ENCODE measurements at places on chromosomes 3 and 15.

DNA sequence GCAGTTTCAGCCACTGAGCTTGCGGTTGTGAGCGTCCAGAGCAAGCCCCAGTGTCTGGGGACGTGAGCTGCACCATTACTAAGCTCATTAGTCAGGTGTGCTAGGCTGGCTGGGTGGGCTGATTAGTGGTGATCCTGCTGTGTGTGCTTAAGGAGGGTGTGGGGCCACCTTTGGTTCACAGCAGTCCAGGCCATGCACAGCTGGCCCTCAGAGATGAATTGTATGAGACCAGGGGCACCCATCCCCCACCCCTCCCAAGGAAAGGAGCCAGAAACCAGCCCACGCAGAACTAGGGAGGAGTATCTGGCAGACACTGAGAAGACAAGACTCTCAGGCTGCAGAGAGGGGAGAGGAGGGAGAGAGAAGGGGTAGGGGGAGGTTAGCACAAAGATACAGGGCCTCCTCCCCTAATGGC, 3.8 kb downstream of the TYRO3 start:
- no peak for DNase-seq

DNA sequence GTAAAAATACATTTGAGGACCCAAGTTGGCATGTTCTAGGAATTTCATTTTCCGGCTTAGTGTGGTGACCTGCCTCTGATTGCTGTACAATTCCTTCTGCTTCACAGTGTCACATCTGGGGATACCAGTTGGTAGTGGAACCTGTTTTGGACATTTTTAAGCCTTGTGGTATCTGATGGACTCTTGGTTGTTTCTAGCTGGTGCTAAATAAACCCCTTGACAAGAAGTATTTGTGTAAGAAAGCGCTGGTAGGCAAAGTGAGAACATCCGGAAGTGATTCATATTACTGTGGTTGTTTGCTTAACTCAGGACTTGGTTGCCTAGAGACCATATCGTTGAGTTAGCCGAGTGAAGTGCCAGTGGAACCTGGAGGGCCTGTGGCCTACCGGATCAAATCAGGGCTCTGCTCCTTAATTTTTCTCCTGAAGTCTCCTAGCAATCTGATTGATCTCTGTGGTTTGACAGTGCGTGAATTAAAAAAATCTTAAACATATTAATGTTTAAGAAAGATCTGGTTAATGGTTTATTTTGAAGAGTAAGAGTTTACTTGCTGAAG, 12.8 kb downstream of the IQGAP1 start:
- DNase-seq = peak; percentile 83

- DNase-seq = no peak
These were observed 831.7 kb downstream of the CADM2 start for GRCh38 chr3:85790445-85791030.

DNA sequence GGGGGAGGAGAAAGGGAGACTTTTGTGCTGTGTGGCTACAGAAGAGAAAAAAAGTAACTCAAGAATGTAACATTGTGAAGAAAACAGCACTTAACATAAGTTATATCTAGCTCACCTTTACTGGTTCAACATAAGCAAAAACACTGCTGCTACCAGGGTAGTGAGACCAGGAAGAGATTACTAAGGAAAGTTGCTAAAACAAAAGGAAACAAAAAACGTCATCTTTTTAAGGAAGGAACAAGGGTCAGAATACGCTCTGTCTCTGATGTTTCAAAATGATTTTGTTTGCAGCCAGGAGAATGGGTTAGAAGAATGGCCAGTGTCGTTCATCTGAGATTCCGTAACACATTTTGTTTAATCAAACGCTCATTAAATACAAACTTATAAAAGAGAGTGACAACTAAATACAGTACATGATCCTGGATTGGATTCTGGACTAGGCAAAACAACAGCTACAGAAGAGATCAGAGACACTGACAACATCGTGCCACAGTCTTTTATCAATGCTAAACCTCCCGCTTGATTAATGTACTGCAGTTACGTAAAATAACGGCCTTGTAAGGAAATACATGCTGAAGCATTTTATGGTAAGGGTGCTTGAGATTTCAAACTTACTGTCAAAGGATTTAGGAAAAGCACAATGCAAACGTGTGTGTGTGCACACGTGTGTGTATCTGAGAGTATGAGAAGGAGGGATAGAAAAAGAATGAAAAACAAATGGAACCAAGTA, 67.7 kb downstream of the FOXP1 start:
- DNase-seq = peak; percentile 69

DNA sequence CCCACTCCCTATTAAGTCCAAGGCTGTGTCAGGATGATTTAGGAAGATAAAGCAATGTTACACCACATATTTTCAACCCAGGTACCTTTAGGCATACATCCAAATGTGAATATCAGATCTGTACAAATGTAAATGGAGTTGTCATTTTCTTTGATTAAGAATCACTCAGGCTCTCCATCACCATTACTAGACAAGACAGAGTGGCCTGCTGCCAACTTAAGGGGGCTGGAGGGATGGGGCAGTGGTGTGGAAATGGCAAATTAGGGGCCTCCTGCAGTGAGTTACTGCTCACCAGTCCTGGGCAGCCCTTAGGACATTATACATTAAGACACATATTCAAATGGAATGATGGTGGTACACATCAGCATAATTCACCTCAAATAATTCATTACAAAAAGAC, 211.0 kb downstream of the TNIK start:
- no peak for DNase-seq

GRCh38 chr15:41970456-41970855, 1.9 kb downstream of the EHD4 start:
- DNase-seq = no peak

GRCh38 chr15:101062063-101062462, 142.9 kb downstream of the LRRK1 start:
- DNase-seq = no peak

DNA sequence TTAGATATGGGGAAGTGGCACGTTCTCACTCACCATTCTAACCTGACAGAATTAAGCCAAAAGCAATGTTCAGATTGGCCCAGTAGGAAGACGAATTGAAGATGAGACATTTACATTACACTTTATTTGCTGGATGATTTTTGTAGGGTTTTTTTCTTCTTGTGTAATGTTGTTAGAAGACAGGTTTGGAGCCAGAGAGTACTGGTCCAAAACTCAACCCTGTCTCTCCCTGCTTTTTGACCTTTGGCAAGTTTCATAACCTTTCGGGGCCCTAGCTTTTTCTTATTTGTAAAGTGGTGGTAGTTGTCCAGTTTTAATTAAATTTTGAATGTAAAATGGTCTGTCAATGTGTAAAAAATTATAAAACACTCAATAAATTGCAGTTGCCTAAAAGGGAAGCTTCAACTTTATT, 29.5 kb downstream of the PDE8A start:
- DNase-seq = no peak

GRCh38 chr15:89067751-89068150, 20.5 kb upstream of the ABHD2 start:
- DNase-seq = peak; percentile 47

GRCh38 chr3:184777566-184778356, 34.2 kb upstream of the VPS8 start:
- DNase-seq = peak; percentile 95

GRCh38 chr3:53156368-53156834, 4.6 kb upstream of the PRKCD start:
- no peak for DNase-seq

DNA sequence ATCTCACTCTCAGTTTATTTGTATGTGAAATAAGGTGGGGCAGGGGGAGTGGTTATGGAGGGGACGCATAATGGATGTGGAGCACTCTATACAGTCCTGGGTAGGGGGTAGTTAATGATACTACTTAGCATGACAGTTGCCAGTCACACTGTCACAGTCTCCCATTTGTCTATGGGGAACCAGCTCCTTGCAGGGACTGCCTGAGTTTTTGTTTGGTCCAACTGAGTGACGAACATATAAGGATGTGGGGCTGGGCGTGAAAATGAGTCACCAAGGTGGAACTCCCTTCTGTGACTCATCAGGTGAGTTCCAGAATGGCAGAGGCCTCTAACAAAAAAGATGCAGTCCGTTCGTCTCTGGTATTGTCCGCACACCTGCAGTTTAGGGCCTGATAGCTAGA, 235.3 kb upstream of the ST8SIA2 start:
- DNase-seq = no peak

GRCh38 chr15:91445695-91446228, 345.7 kb downstream of the SV2B start:
- DNase-seq = no peak
